ENCODE measurements at places on chromosomes 16 and 17.

- peak; percentile 47 for DNase-seq
These were observed at the start of gene FAM171A2 for GRCh38 chr17:44363613-44364159. TSS of gene FAM171A2 (minus strand) at chr17:44363853. CDS start at chr17:44363714, 139 bp downstream.

DNA sequence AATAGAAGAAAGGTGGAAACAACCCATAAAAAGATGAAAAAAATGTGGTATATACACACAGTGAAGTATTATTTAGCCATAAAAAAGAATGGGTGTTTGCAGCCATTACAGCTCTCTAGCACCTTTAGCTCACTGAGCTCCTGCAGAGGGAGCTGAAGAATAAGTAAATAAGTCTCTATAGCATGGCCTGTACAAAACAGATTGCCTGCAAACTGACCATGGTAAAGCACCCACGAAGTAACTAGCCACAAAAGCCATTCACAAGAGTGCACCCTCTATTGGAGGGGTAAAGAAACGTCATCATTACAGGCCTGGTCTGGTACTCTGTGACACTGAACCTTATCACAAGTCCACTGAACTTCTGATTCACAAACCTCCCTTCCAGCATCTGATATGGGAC is 76.3 kb downstream of the USP32 start:
- DNase-seq, result no peak

DNA sequence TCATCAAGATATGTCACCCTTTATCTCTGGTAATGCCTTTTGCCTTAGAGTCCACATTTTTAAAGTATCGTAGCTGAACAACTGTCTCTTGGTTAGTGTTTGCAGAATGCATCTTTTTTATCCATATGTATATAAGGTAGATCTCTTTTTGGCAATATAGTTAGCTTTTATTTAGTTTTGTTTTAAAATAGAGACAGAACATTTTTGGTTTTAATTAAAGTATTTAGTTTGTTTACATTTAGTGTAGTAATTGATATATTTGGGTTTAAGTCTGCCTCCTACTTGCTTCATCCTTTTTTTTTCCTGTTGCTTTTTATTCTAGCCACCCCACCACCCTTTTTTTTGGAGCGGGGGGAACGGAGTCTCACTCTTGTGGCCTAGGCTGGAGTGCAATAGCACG is 184.6 kb upstream of the CHMP6 start:
- DNase-seq, result no peak

- DNase-seq, result no peak
These were observed 38.4 kb downstream of the PTRH2 start for GRCh38 chr17:59668816-59669215.

- no peak for DNase-seq
These were observed 23.8 kb downstream of the EZH1 start for GRCh38 chr17:42720996-42721583.

- peak; percentile 77 for DNase-seq
These were observed 1.4 kb upstream of the HES7 start for GRCh38 chr17:8125154-8125946.

DNA sequence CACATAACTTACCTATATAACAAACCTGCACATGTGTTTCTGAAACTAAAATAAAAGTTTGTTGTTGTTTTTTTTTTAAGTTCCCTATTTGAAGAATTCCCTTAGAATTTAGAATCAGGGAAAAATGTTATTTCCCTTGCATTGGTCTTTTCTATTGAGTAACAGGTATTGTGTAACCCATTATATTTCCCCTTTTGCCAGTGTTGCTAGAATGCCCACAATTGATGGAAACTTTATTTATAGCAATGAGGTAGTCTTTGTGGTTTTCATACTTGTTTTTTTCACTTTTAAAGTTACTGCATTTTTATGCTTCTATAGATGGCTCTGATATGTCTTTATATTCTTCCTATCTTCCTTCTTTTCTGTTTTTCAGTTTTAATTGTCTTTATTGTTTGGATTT is 3.9 kb downstream of the NLRP1 start:
- DNase-seq, result no peak

DNA sequence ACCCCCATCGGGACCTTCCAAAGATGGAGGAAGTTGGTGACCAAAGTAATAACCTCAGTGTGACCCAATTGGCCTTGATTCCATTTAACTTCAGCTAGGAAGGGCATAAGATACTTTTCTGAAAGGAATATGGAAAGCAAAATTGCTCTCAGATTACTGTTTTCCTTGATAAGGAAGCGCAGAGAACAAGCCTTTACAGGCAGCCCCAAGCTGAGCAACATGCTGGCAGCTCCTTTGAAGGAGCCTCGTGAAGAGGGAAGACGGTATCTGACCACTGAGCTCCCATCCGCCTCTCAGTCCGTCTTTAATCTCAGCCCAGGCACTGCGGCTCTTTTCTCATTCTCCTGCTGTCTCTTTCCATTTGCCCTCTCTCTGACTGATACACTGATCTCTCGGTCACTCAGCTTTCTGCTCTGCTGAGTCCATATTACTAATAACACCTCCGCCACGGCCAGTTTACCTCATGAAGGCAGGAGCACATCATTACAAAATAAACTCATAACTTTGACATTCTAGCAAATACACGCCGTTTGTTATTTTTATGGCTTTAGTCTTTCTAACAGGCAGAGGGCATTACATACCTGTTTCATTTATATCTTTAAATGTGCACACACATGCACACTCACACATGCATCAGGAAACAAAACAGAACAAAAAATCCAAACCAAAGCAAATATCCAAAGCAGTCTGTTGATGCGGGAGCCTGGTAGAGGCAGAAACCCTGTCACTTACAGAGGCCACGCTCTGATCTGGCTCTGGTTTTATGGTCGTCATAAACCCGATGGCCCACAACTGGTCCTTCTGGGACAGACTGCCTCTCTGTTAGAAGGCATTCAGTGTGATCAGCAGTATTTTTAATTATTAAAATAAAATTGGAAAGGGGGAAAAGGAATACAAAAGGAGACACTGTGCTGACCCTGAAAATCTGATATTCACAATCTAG is 183.2 kb downstream of the AATF start:
- no peak for DNase-seq

DNA sequence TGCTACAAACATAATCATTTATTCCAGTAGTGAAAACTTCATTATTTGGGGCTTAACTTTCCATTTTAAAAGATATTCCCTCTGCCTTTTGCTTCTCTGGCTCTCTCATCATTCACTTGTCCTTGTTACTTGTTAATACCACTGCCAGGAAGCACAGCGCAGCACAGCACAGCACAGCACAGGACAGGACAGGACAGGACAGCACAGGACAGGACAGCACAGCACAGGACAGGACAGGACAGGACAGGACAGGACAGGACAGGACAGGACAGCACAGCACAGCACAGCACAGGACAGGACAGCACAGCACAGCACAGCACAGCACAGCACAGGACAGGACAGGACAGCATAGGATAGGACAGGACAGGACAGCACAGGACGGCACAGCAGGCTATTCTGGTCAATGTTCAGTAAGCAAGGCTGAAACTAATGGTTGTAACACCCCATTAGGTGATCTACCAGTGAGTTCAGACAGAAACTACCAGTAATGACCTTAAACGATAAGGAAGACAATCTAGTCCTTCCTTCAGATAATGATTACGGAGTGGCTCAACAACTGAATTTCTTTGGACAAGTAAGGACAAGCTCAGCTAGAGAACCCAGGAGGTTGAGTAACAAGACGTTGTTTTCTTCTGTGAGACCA is 31.9 kb downstream of the COG1 start:
- no peak for DNase-seq

GRCh38 chr17:48499248-48499647 is 31.6 kb downstream of the HOXB1 start:
- DNase-seq, result no peak

Measured in stimulated activated CD8-positive, alpha-beta memory T cell treated with anti-CD3 and anti-CD28 coated beads, Interleukin-12 subunit alpha, Interleukin-12 subunit beta, amount 100 ng/mL, for 4 hours (primary cell).